ENCODE measurements at places on chromosomes 12 and 14. TPM values are rescaled to one million over a fixed set of nuclear protein-coding genes. Genes with fewer than 3 reads are reported as not detected.

GRCh38 chr12:69881771-69882170, 56.7 kb downstream of the MYRFL start:
- no peak overlapping the region for H3K27ac ChIP-seq
- no peak for DNase-seq
- no peak overlapping the region for H3K4me3 ChIP-seq
- H3K27me3 ChIP-seq, result no peaks in the 10 kb centered on the region
- H3K36me3 ChIP-seq, result no peaks in the 10 kb centered on the region

DNA sequence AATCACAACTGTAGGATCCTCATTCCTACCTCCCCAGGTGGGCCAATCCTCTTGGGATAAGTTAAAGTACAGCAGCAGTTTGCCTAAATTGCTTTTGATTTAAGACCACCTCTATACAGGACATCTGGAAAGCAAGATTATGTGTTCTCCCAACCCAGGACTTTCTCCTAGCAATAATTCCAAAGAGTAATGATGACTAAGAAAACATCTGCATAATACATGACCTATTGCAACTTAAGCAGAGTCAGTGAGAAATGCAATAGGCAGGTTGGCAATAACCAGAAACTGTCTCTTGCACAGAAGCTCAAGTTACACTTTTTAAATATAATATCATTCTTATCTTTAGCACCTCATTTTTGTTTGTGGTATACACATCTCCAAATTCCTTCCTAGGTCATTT, 275.4 kb downstream of the TRHDE start:
- H3K36me3 ChIP-seq, result no peaks in the 10 kb centered on the region
- no peak overlapping the region for H3K4me3 ChIP-seq
- H3K27me3 ChIP-seq, result no peaks in the 10 kb centered on the region
- no peak for DNase-seq
- H3K27ac ChIP-seq, result no peak overlapping the region

DNA sequence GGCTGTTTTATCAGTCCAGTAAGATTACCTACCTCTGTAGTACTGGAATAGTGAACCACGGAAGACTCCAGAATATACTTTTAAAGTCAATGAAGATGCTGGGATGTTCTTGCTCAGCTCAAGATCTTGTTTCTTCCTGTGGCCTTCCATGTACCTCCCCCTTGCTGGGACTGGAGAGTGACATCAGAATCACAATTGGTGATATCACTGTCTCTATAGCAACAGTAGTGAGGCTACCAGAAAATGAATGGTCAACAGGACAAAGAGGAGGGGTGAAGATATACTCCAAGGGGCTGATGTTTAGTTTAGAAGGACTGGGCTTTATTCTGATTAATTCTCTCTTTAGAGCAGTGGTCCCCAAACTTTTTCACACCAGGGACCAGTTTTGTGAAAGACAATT, 3.8 kb downstream of the AKAP3 start:
- no peak for DNase-seq
- H3K27ac ChIP-seq, result no peak overlapping the region
- H3K27me3 ChIP-seq, result no peaks in the 10 kb centered on the region

CLEC2D gene
- total RNA-seq, result 5.4 TPM

RHOJ gene
- 2.2 TPM for total RNA-seq

ACVRL1 gene
- total RNA-seq, result 43.4 TPM

DNA sequence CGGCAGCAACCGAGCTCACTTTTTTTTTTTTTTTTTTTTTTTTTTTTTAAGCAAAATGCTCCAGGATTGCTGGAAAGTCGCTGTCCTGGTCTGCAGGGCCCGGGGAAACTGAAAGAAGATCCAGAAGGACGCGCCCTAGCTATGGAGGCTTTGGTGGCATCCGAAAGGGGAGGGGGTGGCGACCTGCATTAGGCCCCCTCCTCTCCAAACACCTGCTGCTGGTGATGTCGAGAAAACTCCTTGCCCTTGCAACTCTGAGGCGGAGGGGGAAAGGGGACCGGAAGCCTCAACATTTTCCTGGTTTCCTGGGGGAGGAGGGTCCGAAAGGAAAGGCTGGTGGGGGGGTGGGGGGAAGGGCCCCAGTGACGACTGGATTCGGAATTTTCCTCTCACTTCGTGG, 421.1 kb downstream of the VRK1 start:
- H3K4me1 ChIP-seq, result peaks cover 29% of the 10 kb centered on the region
- DNase-seq, result no peak
- no peak overlapping the region for H3K27ac ChIP-seq
- H3K36me3 ChIP-seq, result no peaks in the 10 kb centered on the region
